ENCODE measurements at places on chromosomes 2 and 18.

DNA sequence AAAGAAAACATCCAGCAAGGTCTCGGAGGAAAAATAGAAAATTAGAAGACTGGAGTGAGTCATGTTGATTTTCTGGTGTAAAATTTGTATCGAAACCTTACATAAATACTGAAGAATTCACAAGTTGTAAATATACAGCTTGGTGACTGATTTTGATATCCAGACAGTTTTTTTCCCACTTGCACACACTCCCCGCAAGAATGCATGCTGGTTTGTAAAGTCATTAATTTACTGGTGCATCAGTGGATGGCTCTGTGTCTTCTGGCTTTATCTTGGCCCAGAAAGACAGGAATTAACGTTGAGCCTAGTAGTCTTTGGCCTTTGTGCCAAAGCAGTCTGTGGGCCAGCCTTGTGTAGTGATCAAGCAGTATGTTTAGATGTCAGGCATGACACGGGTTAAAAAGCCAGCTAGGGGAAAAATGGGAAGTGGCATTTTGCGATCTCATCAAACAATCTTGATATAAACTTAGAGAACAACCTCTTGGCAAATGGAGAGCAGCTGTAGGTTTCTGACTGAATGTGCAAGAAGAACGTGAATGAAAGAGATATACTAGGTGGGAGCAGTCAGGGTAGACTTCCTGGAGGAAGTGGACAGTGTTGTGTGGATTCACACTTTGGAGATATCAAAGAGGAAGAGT, 22.7 kb upstream of the CASP8 start:
- no peak for DNase-seq

- DNase-seq, result no peak
These were observed 2.3 kb upstream of the ARHGAP25 start for GRCh38 chr2:68732036-68732932.

GRCh38 chr2:134257965-134258683, 4.3 kb downstream of the MGAT5 start:
- no peak for DNase-seq

GRCh38 chr2:126912201-126912600, 13.5 kb downstream of the TEX51 start:
- no peak for DNase-seq

DNA sequence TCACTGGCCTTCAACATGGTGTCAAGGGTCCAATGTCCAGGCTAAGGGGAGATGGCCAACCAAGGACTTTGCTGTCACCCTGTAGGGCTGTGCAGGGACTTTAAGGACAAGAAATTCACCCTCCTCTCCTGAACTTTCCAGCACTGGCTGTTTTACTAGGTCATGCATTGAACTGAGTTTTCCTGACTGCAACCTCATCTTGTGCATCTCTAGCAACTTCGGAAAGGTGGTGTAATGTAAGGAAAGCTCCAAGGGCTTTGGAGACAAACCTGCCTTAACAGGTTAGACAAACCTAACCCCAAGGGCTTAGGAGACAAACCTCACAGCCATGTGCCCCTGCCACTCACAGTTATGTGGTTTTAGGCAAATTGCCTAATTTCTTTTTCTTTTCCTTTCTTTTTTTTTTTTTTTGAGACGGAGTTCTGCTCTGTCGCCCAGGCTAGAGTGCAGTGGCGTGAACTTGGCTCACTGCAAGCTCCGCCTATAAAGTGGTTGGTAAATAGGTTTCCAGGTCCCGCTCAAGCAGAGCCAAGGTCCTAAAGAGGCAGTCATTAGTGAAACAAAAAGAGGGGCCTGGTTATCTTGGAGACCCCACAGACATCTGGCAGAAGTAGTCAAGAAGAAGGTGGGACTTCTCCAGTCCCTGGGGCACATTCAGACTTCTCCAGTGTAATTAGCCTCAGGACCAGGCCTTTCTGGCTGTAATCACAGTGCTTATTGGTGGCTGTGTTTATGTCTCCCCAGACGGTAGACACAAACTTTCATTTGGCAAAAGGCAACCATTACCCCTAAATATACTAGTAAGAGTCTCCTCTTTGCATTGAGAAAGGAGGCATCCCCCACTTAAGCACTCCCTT, 37.6 kb upstream of the PMAIP1 start:
- no peak for DNase-seq

DNA sequence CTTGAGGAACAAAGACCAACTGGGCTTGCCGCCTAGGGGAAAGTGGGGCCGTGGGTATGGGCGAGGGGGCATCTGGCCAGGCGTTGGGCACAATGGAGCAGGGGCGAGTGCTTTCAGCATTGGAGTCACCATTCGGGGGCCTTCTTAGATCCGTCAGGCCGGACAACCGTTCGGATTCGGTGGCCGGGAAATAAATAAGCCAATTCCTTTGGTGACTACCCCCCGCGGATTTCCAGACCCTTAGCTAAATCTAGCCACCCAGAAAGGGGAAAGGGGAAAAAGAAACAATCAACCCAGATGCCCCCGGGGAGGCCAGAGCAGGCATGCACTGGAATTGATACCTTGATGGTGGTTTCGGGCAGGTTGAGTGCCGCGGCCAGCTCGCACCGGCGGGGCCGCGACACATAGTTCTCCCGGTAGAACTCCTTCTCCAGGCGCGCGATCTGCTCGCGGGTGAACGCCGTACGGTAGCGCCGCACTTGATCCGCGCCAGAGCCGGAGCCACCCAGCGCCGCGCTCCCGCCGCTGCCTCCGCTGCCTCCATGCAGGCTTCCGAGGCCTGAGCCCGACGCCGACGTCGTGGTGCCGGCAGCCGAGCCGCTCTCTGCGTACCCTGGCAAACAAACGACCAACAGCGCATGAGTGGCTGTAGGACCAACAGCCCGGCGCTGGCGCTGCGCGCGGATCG, 1.8 kb downstream of the EVX2 start:
- DNase-seq, result no peak

GRCh38 chr2:9752441-9753275, 90.6 kb upstream of the TAF1B start:
- DNase-seq, result peak; percentile 83

- no peak for DNase-seq
These were observed 68.5 kb upstream of the TXNDC2 start for GRCh38 chr18:9817286-9817685.

- no peak for DNase-seq
These were observed 54.0 kb downstream of the HRH4 start for GRCh38 chr18:24514439-24514838.

DNA sequence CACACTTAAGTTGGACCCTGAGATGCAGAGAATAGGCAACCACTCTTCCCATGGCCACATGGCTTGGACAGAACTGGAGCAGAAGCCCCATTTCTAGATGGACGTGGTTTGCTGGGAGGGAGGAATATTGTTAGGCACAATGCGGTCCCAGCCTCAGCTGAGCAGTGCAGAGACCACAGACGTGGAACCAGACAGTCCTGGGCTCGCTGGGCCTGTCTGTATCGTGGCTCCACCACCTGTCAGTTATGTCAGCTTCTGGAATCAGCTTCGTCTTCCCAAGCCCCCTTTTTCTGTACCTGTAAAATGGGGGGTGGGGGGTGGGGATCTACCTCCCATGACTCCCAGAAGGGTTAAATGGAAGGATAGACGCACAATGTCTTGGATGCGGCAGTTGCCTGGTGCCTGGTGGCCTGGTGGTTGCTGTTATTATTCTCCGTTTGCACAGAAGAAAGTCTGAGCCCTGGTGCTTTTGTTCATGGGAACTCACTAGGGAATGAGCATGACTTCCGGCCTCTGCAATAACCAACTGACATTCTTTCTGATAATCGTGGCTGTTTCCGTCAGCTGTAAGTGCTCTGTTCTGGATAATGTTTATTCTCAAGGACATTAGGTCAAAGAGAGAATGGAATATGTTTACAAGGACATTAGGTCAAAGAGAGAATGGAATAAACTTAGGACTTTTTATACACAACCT, 31.4 kb downstream of the COLEC11 start:
- no peak for DNase-seq

DNA sequence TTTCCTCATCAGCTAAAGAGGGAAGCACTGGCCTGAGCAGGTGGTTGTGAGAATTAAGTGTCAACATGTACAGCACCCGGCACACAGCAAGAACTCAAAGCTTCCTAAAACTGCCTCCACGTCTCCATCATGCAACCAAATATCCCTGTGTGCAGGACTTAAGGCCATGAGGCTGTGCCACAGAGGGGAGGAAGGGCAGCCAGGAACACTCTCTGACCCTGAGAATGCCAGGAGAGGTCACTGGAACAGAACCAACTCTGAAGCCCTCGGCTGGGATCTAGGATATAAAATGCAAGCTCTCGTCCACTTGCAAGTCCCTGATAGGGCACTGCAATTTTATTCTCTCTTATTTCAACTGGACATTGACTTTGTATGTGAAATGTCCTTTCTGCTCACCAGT, 12.2 kb upstream of the NPAS2 start:
- no peak for DNase-seq
